H9 (cell line): ENCODE measurements at places on chromosomes 4 and X.

GRCh38 chr4:109183931-109184490 is 118.4 kb downstream of the COL25A1 start:
- DNase-seq, result no peak

DNA sequence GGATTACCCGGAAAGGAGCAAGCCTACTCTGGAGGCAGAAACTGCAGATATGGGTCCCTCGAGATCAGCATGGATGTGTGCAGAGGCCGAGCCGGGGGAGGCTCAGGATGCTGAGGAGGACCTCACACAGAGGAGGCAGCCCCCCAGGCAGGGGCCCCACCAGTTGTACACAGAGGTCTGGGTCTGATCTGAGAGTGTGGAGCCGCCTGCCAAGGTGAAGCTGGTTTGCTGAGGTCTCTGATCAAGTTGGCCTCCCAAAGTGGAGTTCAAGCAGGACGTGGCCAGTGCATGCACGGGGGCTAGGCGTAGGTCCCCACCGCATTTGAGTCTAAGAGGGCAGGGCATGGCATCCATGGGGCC is 35.0 kb downstream of the ACOX3 start:
- no peak for DNase-seq

GRCh38 chr4:7516096-7516772 is 81.5 kb upstream of the PSAPL1 start:
- no peak for DNase-seq

- DNase-seq, result no peak
Observed at GRCh38 chr4:41819621-41820020, 71.1 kb upstream of the PHOX2B start.

DNA sequence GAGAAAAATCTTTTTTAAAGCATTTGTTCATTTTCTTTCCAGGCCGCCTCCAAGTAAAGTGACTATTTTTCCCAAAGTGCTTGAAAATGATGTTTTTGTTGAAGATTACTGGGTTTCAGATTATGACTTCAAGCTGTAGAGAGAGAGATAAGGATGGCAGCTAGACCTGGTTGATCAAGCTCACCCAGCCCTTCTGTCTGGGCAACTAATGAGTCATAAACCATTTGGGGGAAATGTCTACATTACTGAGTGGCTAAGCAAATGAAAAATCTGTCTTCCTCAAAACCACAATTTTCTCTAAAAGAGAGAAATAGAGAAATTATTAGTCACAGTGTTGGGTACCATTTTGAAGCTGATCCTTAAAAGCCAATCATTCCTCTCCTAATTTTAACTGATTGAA is 355.4 kb upstream of the CPEB2 start:
- no peak for DNase-seq
